ENCODE measurements at places on chromosomes 11 and 22.

DNA sequence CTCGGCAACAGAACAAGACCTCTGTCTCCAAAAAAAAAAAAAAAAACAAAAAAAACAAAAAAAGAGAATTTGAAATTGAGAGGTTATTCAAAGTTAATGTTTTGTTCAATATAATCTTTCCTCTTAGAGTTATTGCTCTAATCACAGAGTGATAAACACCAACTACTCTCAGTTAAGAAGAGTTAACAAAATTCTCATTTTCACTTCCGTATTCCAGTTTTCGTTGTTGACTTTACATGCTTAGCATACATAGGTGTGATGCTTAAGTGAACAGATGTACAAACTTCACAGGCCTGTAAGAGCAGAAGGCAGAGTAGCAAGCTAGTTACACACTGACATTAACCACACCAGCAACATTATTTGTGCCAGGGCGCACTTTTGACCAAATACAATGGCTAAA is 12.3 kb downstream of the EIF4ENIF1 start:
- DNase-seq, result no peak

DNA sequence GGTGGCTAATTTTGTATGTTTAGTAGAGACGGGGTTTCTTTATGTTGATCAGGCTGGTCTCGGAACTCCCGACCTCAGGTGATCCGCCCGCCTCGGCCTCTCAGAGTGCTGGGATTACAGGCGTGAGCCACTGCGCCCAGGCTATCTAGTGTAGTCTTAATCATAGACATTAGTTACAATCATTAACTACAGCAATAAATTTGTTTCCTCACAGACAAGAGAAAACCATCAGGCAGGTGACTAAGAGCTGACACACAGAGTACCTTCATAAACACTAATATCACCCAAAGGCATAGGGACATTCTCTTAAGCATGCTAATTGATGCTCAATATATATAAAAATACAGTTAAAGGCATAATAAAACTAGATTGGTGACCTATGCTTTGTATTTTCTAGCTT is 19.4 kb downstream of the SDHD start:
- no peak for DNase-seq

GRCh38 chr22:26565889-26566288 is 24.0 kb downstream of the TPST2 start:
- DNase-seq, result no peak

- DNase-seq, result peak; percentile 57
Observed at GRCh38 chr11:65317025-65317786, 2.5 kb downstream of the CDC42EP2 start.

DNA sequence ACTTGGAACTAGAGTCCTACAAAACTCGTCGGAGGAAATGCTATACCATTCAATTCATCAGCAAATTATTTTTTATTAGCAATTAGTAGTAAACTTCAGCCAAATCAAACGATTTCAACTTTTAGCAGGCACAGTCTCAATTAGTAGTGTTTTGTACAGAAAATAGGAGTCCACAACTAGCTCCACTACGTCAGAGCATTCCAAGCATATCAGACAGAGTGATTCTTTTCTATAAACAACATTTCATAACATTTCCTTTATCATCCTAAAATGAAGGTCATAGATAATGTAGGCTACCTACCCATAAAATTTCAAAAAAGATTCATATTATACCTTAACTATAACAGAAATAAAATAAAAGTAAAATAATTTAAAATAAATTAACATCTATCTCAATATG is 169.9 kb downstream of the KIF18A start:
- DNase-seq, result no peak

DNA sequence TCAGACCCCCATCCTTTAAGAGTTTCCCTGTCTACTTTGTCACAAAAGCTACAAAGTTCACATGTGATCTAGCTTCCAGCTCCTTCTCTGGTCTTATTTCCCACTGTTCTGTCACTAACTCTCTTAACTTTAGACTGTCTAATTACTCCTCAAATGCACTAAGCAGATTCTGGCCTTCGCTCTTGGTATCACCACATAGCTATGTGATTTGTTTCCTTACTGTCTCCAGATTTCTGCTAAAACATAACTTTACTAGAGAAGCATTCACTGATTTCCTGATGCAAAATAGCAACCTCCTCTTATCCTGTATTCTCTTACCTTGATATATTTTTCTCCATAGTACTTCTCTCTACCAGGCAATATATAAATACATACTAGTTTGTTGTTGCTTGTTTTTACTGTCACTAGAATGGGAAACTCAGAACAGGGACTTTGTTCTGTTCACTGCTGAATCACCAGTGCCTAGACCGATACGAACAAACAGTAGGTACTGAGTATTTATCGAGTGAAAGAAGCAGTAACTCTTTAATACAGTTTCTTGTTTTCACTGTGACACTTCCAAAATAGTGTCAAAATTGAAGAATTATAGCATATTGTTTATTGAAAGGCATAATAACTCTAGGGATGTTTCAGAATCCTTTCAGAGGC is 205.6 kb downstream of the DDX10 start:
- peak; percentile 78 for DNase-seq

DNA sequence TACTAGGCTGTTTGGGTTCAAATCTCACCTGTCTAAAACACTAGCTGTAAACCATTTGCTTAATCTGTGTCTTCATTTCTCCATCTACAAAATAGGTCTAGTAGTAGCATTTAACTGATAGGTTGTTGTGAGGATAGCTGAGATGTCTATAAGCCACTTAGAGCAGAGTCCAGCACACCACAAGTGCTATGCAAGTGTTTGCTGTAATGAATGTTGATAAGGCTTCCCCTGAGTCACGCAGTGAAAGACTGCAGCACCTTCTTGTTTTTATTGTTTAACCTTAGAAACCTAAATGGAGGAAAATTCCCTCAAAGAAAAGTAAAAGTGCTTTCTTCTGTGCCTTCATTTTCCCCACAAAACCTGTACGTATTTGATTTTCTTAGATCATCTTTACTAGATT is 23.1 kb upstream of the LDHA start:
- peak; percentile 46 for DNase-seq

DNA sequence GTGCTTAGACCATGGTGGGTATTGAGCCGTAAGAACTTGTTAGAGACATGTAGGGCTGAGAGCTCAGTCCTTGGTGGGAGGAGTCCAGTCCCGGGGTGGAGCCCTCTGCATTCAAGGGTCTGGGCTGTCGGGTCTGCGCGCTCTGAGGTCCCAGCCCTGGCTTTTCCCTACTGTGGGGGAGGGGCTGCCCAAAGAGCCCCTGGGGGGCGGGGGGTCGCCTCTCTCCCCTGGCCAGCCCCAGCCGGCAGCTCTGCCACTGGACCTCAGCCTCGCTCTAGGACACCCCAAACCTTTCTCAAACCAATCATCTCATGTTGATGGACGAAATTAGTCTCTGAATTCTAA is 1006.4 kb downstream of the BRD1 start:
- no peak for DNase-seq

DNA sequence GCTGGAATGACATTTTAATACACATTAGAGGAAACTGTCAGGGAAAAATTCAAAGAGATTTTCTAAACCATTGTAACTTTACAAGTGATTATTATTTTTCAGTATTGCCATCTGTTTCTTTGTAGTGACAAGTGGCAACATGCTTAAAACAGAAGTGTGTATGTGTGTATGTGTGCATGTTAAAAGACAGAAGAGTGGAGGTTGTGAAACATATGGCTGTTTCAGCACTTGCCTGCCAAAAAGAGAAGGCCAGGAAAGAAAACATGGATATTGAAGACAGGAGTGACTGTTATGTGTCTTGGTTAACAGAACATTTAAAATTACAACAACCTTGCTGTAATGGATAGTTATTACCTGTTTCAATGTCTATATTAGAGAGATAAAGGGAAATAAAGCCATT is 24.3 kb upstream of the VWA5A start:
- no peak for DNase-seq

DNA sequence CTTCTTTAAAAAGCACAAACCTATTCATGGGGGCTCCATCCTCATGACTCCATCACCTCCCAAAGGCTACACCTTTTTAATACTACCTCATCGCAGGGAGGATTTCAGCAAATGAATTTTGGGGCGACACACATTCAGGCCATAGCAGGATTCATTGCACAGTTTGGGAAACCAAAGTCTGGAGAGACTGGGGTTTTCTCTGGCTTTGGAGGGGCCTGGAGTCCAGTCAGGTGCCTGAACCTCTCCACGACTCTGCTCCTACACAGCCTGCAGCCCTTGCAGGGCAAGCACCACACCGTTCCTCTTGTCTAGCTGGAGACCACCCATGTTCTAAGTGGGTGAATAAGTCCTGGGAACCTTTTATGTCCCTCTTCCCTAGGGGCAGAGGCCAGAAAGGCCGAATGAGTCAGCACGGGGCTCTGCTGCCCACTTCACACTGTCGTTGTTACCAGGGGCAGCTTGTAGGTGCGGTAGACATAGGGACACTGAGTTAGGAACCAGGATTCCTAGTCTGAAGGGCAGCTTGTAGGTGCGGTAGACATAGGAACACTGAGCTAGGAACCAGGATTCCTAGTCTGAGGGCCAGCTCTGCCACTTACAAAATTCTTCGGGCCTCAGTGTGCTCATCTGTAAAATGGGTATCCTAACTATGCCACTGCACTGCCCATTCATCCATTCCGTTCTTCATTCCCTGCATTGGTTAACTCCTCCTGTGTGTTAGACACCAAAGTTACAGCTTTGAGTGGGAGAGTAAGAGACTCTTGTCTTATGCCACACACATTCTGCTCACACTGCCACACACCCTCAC is 251.7 kb upstream of the B3GAT1 start:
- DNase-seq, result no peak

DNA sequence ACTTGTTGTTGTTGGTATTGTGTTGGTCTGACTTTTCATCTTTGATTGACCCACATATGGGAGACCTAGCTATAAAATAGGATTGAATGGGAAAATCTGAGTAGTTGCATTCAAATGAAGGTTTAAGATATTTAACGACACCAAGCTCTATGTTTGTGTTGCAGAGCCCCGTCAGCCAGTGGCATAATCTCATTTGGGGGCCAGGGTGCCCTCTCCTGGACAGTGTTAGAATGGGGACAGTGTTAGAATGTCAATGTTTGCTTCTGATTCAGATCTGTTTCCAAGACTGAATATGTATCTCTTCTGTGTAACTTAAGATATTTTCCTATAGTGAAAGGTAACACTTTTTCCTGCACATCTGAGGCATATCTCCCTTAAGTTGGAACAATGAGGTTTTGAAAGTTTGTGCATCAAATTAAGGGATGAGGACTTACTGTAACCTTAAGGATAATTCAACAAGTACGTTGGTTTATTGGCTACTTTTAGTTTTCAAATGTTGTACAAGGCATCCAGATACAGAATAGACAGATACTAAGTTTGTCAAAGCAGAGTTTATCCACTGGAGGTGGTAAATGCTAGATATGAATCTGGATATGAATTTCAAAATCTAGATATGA is 5.3 kb upstream of the OR52M1 start:
- peak; percentile 52 for DNase-seq

- no peak for DNase-seq
Observed at GRCh38 chr22:35116269-35116668, 50.3 kb downstream of the ISX start.
